T-helper 17 cell (primary cell): ENCODE measurements at places on chromosomes 11 and 22. TPM values are rescaled to one million over a fixed set of nuclear protein-coding genes. Genes with fewer than 3 reads are reported as not detected.

Gene MS4A15
- not detected for total RNA-seq

Gene OR8D2
- not detected for total RNA-seq

Gene GVQW3
- 2.5 TPM for total RNA-seq

Gene FDXACB1
- 2.5 TPM for total RNA-seq

Gene CHRM1
- total RNA-seq, result not detected

Gene THY1
- not detected for total RNA-seq
